Lung (tissue), 17 donors: ENCODE measurements at places on chromosomes 2 and 18.
A peak's percentile ranks its signal among the peaks of the same experiment; 100 is the strongest.

- H3K4me3 ChIP-seq = no peak overlapping the region
- peaks cover 29% of the 10 kb centered on the region for H3K4me1 ChIP-seq
- no peak overlapping the region for H3K27ac ChIP-seq
- no peak for DNase-seq
- no peaks in the 10 kb centered on the region for H3K27me3 ChIP-seq
Observed at GRCh38 chr2:163467251-163467630, 268.6 kb downstream of the FIGN start.

- no peaks in the 10 kb centered on the region for H3K36me3 ChIP-seq
- no peaks in the 10 kb centered on the region for H3K27me3 ChIP-seq
- no peak for DNase-seq
- H3K4me1 ChIP-seq = no peaks in the 10 kb centered on the region
- H3K4me3 ChIP-seq = no peak overlapping the region
- H3K27ac ChIP-seq = no peak overlapping the region
Observed at GRCh38 chr2:3097804-3098203, 279.8 kb downstream of the EIPR1 start.

DNA sequence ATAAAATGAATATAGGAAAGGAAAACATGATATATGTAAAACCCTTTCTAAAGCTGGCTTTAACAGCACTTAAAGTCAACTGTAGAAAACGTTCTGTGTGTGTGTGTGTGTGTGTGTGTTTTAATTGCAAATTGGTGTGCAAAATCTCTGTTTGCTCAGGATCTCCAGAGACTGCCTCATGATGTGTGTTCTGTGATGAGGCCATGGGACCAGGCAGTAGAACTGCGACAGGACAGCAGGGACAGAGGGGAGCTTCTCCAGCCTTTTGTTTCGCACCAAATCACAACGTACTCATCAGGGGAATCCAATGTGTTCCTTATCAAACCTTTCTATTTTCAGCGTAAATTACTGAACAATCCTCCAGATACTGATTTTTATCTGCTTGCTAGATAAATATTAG is 66.7 kb downstream of the NXPH2 start:
- no peak overlapping the region for H3K4me3 ChIP-seq
- H3K36me3 ChIP-seq = no peaks in the 10 kb centered on the region
- no peaks in the 10 kb centered on the region for H3K4me1 ChIP-seq
- H3K27ac ChIP-seq = no peak overlapping the region
- DNase-seq = no peak

DNA sequence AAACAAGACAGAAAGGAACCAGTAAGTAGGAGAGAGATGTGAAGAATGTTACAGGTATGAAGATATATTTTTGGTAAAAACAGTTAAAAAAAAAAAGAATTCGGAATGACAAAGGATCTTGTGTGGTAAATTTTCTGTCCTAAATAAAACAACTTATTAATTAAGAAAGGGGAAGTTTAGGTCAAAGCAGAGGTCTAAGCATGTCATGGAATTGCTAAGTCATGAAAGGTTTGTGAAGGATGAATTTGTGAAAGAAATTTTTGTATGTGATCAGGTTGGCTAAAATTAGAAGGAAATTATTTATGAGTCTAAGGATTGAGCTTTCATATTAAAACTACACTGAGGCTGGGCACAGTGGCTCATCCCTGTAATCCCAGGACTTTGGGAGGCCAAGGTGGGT is 11.1 kb upstream of the ALPG start:
- H3K27ac ChIP-seq = no peak overlapping the region
- DNase-seq = no peak
- no peaks in the 10 kb centered on the region for H3K4me1 ChIP-seq
- H3K27me3 ChIP-seq = peaks cover 25% of the 10 kb centered on the region
- H3K4me3 ChIP-seq = no peak overlapping the region
- H3K36me3 ChIP-seq = no peaks in the 10 kb centered on the region

- H3K4me3 ChIP-seq = no peak overlapping the region
- no peak overlapping the region for H3K27ac ChIP-seq
- no peaks in the 10 kb centered on the region for H3K27me3 ChIP-seq
- no peaks in the 10 kb centered on the region for H3K4me1 ChIP-seq
- no peak for DNase-seq
- no peaks in the 10 kb centered on the region for H3K36me3 ChIP-seq
Observed at GRCh38 chr2:51620796-51621195, 588.9 kb upstream of the NRXN1 start.

DNA sequence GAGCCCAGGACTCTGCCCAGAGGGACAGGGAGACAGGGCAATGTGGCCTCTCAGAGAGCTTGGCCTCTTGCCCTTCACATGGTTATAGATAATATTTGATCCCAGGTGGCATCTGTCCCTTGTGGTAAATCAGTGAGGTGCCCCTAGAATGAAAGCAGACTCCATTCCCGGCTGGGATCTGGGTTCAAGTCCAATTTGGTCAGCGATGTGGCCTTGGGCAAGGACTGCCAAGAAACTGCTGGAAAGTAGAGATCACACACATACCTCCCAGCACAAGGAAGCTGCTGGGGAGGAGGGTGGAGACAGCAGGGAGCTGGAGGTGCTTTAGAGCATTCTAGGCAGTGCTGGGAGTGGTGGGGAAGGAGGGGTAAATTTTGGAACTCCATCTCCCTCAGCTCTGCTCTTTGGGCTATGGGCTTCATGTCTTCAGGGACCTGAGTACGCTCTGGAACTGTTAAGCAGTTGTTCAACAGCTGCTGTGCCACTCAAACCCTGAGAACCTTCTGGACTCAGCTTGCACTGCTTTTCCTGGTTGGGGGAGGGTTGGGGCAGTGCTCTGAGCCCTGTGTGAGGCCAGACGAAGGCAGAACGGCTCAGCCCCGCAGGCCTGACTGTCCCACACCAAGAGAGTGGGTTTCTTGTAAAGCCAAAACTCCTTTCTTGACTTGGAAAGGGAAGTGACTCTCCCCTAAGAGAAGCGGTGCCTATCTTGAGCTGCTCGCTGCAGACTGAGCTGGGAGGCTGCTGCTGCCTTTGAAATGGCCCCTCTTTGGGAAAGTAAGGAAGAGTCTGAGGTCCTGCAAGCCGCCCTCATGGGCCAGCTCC is 23.0 kb downstream of the INPP5D start:
- peak overlapping the region; percentile 72 for H3K27ac ChIP-seq
- no peaks in the 10 kb centered on the region for H3K36me3 ChIP-seq
- no peaks in the 10 kb centered on the region for H3K4me1 ChIP-seq
- no peak overlapping the region for H3K4me3 ChIP-seq

- H3K36me3 ChIP-seq = no peaks in the 10 kb centered on the region
- no peak overlapping the region for H3K27ac ChIP-seq
- H3K27me3 ChIP-seq = no peaks in the 10 kb centered on the region
- no peaks in the 10 kb centered on the region for H3K4me1 ChIP-seq
- no peak overlapping the region for H3K4me3 ChIP-seq
Observed at GRCh38 chr2:140882671-140883620, 1247.9 kb downstream of the LRP1B start.

GRCh38 chr2:54516842-54517241 is 60.7 kb downstream of the SPTBN1 start:
- no peaks in the 10 kb centered on the region for H3K27me3 ChIP-seq
- H3K4me1 ChIP-seq = peaks cover 15% of the 10 kb centered on the region
- DNase-seq = no peak
- no peak overlapping the region for H3K4me3 ChIP-seq
- H3K27ac ChIP-seq = peak overlapping the region; percentile 27

DNA sequence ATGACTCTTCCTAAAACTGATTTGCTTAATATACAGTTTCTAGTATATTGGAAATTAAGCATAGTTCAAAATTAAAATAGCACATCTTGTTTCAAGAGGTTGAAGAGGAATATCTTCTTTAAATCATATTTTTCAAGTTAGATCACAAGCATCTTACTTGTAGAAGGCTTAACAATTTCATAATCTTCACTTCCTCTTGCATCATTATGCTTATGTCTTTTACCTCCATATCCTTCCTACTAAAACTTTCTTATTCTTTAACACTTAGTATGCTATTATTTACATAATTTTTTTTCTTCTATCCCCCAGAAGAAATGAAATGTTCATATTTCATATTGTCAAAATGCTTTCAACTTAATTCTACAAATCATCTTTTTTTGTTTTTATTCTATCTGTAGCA is 1354.9 kb upstream of the TMEFF2 start:
- H3K4me1 ChIP-seq = no peaks in the 10 kb centered on the region
- no peak for DNase-seq
- H3K27me3 ChIP-seq = no peaks in the 10 kb centered on the region
- H3K27ac ChIP-seq = no peak overlapping the region

DNA sequence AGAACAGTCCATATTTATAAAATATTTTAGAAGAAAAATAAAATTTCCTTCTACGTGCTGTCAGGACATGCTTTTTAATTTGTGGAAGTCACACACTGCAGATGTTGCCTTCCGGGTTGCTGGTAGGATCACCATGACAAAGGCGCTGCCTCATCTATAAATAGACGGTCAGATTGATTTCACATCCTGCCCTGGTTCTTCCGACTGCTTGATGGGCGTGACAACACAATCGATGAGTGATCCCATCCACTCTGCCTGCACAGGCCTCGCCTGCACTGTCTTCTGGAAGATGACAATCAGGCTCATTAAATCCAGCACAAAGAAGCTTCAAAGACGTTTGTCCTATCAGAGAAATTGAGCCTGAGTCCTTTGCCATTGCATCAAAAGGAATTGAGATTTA is 318.9 kb upstream of the TRIB2 start:
- H3K4me1 ChIP-seq = no peaks in the 10 kb centered on the region
- H3K4me3 ChIP-seq = no peak overlapping the region
- no peaks in the 10 kb centered on the region for H3K36me3 ChIP-seq
- H3K27ac ChIP-seq = no peak overlapping the region
- no peaks in the 10 kb centered on the region for H3K27me3 ChIP-seq

DNA sequence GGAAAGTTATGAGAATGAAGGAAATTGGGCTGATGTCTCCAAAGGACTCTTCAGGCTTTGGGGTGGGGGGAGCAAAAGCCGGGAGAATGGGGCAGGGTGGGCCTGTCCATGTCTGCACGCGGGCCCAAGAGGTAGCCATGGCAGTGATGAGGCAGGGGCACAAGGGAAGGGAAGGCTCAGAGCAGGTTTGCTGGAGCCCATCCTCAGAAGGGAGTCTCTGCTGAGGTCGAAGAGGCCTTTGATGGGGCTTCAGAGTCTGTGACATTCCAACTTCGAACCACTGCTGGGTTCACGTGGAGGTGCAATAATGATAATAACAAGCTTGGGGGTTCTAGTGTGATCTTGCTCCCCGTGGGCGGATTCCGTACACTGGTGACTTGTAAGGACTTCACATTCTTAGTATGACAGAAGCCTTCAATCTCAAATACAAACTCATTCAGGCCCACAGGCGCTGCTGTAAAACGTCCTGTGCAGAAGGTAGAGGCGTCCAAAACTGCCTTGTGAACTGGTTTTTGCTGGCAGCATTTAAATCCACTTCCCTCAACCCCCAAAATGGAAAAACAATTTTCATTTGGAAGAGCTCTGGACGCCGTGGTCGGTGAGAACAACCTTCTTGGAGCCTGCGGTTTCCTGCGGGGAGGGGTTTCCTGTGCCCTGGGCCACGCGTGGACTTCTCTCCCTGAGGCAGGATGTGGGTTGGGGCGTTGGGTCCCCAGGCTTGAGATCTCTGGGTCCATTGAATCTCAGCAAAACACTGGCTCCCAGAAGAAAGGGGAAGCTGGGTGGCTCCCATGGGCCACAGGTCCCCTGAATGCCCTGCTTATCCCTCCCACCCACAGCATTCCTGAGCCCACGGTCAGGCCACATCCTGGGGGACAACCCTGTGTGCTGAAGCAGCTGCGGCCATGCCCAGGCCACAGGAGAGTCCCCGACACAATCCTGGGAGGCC is 151.0 kb downstream of the TPO start:
- no peaks in the 10 kb centered on the region for H3K4me1 ChIP-seq
- no peak overlapping the region for H3K27ac ChIP-seq
- H3K36me3 ChIP-seq = no peaks in the 10 kb centered on the region
- H3K4me3 ChIP-seq = no peak overlapping the region
- DNase-seq = no peak

DNA sequence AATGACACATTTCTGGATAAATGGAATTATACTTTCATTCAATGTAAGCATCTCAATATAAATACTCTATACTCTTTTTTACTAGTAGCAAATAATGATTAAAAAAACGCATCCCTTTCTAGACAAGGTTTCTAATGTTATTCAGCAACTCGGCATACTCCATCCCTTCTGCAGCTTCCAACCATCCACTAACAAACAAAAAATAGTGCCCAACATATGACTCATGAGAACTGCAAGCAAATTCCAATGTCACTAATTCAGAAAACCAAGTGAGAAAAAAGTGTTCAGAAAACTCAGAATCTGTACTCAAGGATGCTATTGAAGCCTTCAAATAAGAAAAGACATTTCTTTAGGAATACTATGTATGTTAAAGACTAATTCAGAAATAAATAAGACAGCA is 140.0 kb downstream of the BAZ2B start:
- H3K36me3 ChIP-seq = peaks cover 6% of the 10 kb centered on the region
- H3K4me3 ChIP-seq = no peak overlapping the region
- H3K4me1 ChIP-seq = no peaks in the 10 kb centered on the region
- no peak for DNase-seq
- H3K27me3 ChIP-seq = no peaks in the 10 kb centered on the region

DNA sequence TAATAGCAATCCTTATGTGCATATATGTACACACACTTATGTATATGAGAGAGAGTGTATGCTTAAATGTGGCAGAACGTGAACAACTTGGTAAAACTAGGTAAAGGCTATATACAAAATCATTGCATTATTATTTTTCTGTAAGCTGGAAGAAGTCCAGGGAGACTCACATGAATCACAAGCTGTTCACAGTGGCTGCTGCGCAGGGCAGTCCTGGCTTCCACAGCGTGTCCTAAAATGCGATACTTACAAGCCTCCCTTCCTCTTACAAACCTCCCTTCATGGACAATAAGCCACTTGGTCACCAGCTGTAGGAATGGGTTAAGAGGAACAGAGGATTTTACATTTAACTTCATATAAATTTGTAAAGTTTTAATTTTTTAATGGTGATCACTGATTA is 114.9 kb upstream of the AGAP1 start:
- no peak for DNase-seq
- H3K36me3 ChIP-seq = no peaks in the 10 kb centered on the region
- no peak overlapping the region for H3K4me3 ChIP-seq
- H3K27me3 ChIP-seq = no peaks in the 10 kb centered on the region
- H3K27ac ChIP-seq = no peak overlapping the region
- no peaks in the 10 kb centered on the region for H3K4me1 ChIP-seq
